Stimulated activated memory B cell treated with anti-CD40 and anti-IgM and Interleukin-4, amounts not matched to agents 10 μg/mL and 1 μg/mL and 100 μg/mL, for 72 hours (primary cell): ENCODE measurements at places on chromosomes 1 and 21.

GRCh38 chr1:28232558-28233263 is at the start of gene DNAJC8:
Gene DNAJC8, minus strand, starts transcription at chr1:28233029. Its CDS starts 31 bp downstream, at chr1:28232998.
- peak; percentile 81 for ATAC-seq

GRCh38 chr21:33659568-33659949 is 17.3 kb downstream of the ITSN1 start:
- ATAC-seq = no peak

GRCh38 chr1:184569106-184569505 is 182.3 kb downstream of the C1orf21 start:
- no peak for ATAC-seq

- ATAC-seq = no peak
Measured at GRCh38 chr1:18464665-18465050, 16.1 kb upstream of the KLHDC7A start.

DNA sequence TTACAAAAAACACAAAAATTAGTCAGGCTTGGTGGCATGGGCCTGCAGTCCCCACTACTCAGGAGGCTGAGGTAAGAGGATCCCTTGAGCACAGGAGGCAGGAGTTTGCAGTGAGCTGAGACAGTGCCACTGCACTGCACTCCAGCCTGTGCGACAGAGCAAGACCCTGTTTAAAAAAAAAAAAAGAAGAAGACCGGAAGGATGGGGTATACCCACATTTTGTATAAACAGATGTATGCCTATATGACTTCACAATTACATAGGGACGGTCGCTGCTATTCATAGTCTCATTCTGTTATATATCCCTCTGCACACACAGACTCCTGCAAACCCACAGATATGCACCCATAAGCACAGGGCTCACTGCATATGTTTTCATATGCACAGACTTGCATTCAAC is 12.7 kb downstream of the LCK start:
- peak; percentile 64 for ATAC-seq

DNA sequence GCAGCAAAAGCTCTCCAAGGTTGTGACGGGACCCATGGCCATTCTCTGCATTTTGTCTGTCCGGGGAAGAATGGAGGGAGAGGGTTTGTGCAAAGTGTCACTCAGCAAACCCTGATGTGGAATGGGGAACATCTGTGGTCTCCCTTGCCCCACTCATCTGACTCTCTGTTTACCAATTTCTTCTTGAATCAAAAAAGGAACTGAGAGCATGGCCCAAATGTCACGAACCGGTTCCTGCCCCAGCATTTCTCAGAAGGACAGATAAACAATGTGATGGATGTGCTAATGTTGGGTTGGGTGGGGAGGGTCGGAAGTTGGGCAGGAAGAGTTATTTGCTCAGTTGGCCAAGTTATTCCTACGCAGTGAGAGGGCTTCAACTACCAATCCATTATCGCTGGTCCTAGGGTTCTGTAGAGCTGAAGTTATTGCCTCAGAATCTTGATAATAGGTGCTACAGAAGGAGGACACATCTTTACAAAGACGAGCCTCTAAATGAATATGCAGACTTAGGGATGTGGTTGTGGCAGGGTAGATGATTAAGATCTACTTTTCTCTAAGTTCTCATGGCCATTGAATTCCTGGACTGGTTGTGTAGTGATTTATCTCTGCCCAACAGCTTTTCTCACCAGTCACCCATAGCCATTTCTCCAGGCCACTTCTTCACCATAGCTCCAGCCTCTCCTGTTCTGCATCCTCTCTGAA is 9.6 kb upstream of the DUSP12 start:
- peak; percentile 82 for ATAC-seq

DNA sequence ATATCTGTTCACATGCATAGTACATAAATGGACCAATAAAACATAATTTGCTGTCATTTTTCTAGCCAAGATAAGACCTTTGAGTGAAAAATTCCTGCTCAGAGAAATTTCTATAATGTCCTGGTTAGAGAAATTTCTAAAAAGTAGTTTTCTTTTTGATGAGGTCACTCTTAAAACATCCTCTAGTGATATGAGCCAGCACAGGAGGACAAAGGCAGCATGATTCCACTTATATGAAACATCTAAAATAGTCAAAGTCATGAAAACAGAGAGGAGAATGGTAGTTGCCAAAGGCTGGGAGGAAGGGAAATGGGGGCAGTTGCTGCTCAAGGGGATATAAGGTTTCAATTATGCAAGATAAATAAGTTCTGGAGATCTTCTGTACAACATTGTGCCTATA is 239.4 kb downstream of the BACH1 start:
- ATAC-seq = no peak

- ATAC-seq = peak; percentile 85
Measured at GRCh38 chr1:221712776-221713431, 29.0 kb downstream of the DUSP10 start.

GRCh38 chr1:217244971-217245370 is 385.9 kb downstream of the GPATCH2 start:
- no peak for ATAC-seq

- no peak for ATAC-seq
Measured at GRCh38 chr1:162329826-162330225, 46.8 kb downstream of the SPATA46 start.

DNA sequence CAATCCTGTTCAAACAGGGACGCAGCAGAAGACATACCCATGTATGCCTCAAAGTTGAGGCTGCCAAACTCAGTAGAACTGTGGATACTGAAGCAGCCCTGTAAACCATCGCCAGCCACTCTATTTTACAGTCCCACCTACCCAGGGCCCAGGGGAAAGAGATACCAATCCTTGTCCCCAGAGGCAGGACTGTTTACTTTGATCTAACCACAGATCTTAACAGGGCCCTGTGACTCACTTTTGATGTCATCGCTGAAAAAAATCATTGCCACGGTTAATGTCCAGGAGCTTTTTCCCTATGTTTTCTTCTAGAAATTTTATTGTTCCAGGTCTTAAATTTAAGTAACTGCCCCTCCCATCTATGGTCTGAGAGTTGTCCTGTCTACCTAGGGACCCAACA is 538.4 kb upstream of the NCAM2 start:
- peak; percentile 45 for ATAC-seq

DNA sequence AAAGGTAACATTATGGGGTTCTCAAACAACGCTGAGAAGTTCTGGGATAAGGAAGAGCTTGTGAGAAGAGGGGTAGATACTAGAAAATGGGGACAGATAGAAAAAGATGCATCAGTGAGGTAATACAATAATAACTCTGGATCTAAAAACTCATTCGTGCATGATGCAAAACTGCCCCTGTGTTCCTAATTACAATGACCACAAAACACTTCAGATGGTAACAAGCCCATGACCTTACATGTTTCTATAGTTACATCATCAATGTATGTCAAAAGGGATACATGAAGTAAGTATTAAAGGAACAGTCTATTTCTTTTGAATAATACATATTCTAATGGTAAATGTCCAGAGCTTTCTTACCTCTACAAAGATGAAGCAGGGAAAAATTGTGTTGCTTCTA is 110.6 kb upstream of the PLPPR5 start:
- no peak for ATAC-seq

- peak; percentile 76 for ATAC-seq
Measured at GRCh38 chr21:29245104-29245643, 53.5 kb upstream of the BACH1 start.

- no peak for ATAC-seq
Measured at GRCh38 chr1:72635719-72636118, 353.4 kb upstream of the NEGR1 start.

DNA sequence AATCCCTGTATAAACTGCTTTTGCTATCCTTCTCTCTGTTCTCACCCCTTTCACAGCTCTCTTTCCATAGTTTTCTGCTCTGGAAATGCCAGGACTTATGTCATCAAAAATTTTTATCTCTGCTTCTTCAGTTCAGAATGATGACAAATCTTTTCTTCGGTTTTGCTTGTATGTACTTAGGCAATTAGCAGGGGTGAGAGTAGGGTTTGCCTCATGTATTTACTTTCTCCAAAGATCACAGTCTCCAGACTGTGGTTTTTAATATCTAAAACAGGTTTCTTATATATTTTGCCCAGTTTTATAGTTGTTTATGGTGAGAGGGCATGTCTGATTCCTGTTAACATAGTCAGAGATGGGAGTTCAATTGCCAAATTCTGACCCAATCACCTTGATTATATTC is 235.4 kb upstream of the LYPLAL1 start:
- ATAC-seq = no peak

GRCh38 chr1:181812208-181812607 is 249.3 kb downstream of the ZNF648 start:
- ATAC-seq = no peak

DNA sequence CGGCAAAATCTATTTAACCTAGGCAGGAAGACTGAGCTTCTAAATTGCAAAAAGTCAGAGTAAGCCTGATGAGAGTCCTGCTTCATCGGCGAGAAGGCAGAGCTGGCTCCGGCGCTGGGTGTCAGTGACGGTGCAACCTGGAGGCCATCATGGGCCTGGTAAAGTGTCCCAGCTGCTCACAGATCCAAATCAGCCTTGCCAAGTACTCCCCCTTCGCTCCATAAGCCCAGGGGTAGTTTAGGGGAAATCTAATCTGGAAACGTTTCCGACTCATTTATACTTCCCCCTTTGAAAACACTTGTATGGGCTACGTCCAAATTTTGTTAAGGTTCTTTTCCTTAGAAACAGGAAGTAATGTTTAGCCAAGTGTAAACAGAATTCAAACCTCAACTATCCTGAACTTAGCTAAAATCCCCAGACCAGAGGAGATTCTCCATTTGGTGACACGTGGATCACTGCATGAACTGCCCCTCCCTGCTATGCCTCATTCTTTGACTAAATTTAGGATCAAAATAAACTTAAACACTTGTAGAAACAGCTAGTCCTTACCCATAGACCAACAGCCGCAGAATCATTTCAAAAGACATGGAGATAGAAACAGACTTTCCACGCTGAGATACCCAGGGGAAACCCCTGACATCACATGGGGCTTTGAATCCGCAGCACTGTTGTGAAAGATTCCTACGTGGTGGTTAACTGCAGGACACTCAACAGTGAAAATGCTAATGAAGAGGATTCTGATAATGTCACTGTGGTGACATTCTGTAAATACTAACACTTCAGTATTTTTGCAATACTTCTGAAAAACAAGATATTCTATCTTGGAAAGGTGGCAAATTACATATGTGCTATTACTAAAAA is 172.7 kb downstream of the TGFBR3 start:
- peak; percentile 79 for ATAC-seq

DNA sequence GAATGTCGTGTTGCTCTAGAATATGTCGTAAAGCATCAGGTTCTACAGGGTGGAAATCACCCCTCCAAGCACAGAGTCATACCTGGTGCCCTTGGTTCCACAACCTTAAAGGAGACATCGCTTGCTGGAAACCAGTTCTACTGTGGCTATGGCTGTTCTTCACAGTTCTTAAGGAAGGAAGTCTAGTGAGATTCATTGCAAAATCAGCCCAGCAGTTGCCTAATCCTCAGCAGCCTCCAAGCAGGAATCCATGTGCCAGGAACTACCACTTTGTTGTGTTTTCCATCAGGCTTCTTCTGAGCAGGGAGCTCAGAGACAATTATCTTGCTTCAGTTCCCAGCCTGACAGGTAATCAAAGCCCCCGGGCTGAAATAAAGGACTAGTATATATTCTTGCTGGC is 45.0 kb upstream of the SLC35F3 start:
- no peak for ATAC-seq

DNA sequence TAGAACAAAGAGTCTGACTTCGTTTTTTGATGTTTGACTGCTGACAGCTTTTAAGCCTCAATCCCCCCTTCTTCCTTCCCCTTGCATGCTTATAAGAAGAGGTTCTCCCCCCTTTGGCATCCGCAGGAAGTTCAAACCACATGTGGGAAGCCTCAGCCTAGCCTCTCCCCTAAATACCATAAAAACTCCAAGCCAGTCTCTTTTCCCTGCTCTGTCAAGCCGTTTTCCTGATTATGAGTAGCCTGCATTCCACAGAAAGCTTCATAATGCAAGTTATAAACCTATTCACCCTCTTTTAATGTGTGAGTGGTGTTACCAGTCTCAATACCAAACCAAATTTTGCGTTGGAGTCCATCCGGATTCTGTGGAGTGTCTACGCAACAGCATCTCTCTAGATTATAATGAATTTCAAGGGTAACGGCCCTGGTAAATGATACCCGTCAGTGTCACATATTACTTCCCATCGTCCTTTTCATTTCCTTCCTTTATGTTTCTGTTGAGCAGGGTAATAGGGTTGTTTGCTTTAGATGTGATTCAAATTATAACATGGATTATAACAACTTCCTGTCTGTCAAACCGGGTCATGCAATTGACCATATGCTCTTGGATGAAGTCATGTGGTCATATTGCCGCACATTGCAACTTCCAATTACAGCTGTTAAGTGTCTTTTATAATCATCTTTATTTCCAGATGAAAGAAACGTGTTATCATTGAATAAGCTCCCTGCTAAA is 717.5 kb downstream of the RWDD3 start:
- ATAC-seq = no peak

DNA sequence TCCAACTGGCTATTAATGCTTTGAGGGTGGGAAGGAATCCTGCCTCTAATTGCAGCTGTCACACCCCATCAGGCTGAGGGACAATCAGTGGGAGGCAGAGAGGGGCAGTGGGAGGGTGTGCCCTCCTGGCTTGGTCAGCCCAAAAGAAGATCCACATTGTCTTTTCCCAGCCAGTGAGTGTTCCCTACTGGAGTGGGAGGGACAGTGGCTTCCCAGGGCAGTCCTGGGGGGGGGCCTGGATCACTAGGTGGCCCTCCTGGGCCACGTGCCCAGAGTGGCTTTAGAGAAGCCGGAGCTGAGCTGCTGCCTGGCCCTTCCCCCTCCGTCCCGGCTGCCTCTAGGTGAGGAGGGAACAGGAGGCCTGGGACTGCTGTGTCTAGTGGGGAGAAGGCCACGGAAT is 14.0 kb downstream of the INKA2 start:
- no peak for ATAC-seq

DNA sequence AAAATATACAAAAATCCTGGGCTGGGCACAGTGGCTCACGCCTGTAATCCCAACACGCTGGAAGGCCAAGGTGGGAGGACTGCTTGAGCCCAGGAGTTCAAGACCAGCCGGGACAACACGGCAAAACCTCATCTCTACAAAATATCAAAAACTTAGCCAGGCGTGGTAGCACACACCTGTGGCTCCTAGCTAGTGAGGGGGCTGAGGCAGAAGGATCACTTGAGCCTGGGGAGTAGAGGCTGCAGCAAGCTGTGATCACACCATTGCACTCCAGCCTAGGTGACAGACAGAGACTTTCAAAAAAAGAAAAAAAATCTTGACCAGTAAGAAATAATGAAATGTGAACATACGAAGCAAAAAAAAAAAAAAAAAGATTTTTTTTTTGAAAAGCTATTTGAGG is 52.1 kb downstream of the ARID4B start:
- peak; percentile 37 for ATAC-seq

- ATAC-seq = no peak
Measured at GRCh38 chr21:27126140-27126539, 159.3 kb upstream of the ADAMTS5 start.
